ENCODE measurements at places on chromosomes 5 and 9. TPM values are rescaled to one million over a fixed set of nuclear protein-coding genes. Genes with fewer than 3 reads are reported as not detected.

DNA sequence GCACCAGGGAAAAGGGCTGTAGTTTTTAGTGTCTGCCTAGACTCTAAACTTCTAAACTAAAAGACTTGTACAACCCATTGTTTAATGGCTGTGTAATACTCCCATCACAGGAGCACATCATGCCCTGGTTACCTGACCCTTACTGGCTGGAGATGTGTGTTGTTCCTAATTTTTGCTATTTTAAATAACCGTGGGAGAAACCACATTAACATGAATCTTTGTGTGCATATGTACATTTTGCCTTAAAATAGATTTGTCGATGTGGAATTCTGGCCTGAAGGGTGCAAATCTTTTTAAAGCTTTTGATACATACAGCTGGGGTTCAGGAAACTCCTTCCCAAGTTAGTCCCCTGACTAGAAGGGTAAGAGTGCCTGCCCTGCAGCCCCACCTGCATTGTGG is 39.7 kb downstream of the PHF2 start:
- DNase-seq, result no peak

The FBP2 gene
- not detected for total RNA-seq

GRCh38 chr5:134001938-134002731 is 2.6 kb downstream of the VDAC1 start:
- DNase-seq, result no peak

DNA sequence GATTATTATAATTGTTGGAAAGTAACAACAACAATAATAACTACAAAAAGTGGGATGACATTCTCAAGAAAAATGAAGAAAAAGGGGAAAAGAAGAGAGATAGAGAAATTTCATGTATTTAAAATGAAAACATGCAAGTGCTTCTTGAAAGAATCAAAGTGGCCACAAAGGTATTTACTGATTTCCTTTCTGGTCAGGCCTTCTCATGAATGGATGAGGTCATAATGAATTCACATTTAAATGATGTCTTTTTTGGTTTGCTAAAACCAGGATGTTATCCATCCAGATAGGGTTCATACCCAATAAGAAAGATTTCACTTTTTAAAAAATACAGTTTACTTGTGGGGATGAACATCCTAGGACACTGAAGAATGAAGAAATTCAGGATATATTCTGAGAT is 446.4 kb upstream of the PTGER4 start:
- DNase-seq, result no peak

- no peak for DNase-seq
Measured at GRCh38 chr9:76592091-76592973, 133.3 kb downstream of the GCNT1 start.

The COL23A1 gene
- total RNA-seq, result not detected

DNA sequence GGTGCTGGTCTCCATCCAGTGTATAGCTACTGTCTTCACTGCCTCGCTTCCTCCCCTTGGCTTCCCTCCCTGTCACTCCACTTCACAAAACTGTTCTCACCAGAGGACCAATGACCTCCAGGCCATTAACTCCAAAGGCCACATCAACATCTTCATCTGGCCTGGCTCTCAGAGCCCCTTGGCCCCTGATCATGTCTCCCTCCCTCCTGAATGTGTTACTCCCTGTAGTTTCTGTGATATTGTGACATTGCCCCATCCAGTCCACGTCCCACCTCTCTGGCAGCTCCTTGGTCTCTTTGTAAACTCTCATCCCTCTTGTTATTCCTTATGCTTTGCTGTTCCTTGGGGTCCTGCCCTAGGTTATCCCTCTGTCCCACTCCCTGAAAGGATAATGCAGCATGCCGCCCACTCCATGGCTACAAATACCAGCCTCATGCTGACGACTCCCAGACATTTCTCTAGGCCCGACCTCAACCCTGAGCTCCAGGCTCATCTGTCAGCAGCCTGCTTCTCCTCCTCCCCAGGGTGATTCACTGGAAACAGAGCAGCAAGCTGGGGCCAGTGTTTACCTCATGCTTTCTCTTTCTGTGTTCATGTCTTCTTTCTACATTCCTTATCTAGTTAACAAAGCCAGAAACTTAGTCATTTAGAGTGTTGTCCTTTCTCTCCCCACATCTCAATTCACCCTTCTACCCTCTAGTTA is 312.2 kb downstream of the SPOCK1 start:
- no peak for DNase-seq

The DMGDH gene
- 0.50 TPM for total RNA-seq

The SPATA9 gene
- not detected for total RNA-seq

The LRRC19 gene
- not detected for total RNA-seq

- no peak for DNase-seq
Measured at GRCh38 chr9:110949081-110949480, 89.2 kb downstream of the LPAR1 start.

The SLC22A4 gene
- 0.22 TPM for total RNA-seq

GRCh38 chr5:88515881-88516819 is 247.5 kb upstream of the TMEM161B start:
- DNase-seq, result no peak

The GABRA1 gene
- total RNA-seq, result not detected

The FYB1 gene
- 478 TPM for total RNA-seq

DNA sequence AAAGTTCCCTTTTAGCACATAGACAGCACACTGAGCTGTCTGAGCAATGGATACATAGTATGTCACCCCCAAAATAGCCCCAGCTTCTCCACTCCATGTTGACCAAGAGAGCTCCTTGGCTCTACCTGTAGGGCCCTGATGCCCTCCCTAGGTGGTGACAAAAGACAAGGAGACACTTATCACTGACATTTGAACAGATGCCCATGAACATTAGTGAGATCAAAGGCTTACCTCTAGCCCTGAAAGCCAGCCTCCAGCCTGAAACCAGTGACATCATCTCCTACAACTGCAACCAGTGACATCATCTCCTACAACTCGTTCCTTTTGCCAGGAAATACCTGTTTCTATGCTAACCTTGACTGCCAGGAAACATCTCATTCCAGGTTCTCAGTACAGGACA is 122.7 kb downstream of the FSTL4 start:
- no peak for DNase-seq

- DNase-seq, result no peak
Measured at GRCh38 chr5:178110-178509, 13.2 kb upstream of the LRRC14B start.

- DNase-seq, result no peak
Measured at GRCh38 chr9:114656301-114656700, 1.3 kb downstream of the TEX53 start.

The ARHGEF39 gene
- 0.08 TPM for total RNA-seq

The IZUMO3 gene
- total RNA-seq, result not detected

The ANAPC2 gene
- 149 TPM for total RNA-seq

DNA sequence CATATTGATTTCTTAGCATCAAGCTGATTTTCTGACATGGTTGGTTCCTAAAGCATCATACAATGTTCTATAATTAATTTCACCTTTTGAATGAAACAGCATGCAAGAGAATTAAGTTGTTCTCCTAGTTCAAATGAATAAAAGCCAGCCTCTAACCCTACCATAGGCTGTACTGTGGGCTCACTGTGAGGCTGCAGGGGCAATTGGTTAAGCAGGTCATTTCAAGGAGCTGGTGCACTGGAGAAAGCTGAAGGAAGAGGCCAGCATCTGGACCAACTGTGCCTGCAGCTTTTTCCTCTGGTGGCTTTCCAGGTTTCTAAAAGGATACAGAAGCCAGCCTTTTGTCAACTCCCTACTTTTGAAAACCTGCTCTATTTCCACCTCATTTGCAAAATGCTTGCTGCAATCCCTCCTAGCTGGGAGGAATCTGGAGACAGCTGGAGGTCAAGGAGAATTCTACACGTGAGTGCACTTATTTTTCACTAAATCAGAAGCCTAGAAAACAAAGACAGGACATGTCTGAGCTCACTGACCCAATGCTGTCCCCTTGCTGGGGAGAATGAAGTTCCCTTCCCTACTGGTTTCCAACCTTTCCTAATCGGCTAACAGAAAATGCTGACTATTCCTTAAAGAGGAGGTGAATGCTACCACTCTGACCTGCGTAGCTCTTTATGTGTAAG is 158.9 kb downstream of the APBA1 start:
- DNase-seq, result no peak

The SPATA31A3 gene
- total RNA-seq, result not detected

The KIF4B gene
- not detected for total RNA-seq

The GAS1 gene
- 0.59 TPM for total RNA-seq

The WNT8A gene
- total RNA-seq, result not detected

- no peak for DNase-seq
Measured at GRCh38 chr9:98657897-98658296, 50.8 kb downstream of the GABBR2 start.

DNA sequence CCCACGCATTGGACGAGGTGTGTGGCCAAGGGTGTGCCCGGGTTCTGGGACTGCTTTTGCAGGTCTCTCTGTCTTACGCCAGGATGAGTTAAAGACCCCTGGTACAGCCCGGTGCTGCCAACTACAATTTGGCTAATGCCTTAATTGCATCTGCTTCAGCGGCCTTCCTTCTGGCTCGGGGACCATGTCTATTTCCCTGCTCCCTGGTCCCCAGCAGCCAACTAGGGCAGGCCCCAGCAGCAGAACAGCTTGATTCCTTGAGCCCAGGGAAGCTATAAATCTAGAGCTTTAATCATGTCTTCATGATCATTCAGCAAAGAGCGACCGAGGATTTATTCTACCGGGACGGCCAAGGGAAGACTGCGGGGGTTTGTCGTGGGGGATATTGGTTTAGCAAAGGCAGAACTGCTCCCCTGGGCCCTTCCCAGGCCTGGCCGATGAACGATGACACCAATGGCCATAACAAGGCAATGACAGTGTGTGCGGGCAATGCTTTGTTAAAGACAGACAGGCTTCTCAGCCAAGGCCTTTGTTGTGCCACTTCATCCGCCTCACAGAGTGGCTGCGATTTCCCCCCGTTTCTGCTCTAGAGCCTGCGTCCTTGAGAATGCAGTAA is 51.4 kb downstream of the CFAP77 start:
- DNase-seq, result no peak

The SAPCD2 gene
- total RNA-seq, result 0.19 TPM

DNA sequence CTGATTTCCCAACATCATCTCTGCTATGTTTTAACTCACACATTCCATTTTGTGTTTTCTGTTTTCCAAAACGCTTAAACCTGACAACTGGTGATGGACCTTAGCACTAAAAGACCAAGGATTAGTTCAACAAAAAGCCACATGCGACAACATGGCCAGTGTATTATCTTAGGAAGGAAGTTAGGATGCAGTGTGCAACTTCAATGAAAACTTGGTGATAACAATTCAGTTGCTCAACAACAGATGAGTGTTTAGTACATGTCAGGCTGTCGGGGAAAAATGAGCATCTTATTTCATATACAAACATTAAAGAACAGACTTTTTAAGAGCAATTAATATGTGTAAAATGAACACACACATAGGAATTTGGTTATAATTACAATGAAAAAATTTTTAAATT is 780.0 kb downstream of the SEMA5A start:
- DNase-seq, result no peak

DNA sequence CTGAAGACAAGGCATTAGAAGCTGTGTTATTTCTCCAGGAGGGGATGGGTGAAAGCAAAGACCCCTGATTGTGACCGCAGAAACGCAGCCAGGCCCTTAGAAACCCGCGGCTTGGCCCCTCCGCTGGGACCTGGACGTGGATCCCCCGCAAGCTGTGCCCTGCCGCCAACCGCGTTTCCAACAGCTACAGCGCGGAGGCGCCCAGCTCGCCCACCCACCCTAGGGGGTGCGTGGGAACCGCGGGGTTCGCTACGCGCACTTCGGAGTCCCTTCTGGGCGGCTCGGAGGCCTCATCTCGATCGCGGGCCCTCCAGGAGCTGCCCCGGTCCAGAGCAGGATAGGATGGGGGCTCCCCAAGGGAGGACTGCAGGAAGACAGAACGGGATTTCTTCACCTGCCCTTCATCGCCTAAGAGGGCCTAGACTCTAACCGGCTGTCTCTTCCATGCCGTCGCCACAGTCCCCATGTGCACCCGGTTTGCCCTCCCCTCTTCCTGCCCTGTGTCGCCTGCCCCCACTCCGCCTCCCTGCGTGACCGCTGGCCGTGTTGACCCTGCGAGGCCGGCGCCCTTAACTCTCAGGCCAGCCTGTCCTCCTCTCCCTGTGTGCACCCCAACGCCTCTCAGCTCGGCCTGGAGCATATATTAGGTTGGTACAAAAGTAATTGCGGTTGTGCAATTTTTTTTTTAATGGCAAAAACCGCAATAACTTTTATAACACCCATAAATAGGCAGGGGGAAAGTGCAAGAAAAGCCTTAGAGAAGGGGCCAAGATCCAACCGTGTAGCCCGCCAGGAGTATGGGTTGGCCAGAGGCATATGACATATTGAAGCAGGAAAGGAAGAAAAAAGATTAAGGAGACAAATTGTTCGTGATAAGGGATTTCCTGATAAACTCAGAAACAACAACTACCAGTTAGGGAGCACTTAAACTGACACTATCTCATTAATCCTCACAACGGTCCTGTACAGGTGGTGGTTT is 68.1 kb upstream of the FREM1 start:
- no peak for DNase-seq

GRCh38 chr5:158838781-158839180 is 260.9 kb downstream of the EBF1 start:
- DNase-seq, result no peak

DNA sequence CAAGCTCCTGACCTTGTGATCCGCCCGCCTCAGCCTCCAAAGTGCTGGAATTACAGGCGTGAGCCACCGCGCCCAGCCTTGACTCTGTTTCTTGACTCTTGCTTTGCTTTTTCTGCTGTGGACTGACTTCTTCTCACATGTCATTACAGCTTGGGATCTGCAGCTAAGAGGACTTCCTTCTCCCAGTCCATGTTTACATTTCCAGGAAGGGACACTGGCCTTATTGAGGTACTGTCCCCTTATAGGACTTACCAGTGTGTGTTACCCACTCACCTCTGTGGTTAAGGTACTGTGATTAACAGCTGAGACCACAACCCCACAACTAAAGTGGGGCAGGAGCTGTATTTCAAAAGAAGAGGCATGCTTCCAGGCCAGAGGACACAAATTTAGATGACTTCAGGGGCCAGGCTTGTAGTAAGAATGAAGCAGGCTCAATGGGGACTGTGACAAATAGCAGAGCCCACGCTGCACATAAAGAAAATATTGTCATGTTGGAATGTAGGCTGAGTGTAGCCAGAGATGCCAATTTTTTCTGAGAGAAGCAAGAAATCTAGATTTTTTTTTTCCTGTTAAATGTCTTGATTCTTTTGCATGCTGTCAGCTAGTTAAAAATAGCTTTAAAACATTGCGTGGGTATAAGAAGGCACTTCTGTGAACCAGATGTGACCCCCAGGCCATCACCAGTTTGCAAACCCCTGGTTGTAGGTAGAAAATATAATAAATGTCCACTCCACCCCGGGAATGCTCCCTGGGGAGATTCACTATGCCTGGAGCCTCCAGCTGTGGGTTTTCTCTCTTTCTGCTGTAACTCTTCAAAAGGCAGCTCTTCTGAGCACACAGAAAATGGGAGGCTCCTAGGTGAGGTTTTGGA is 75.0 kb downstream of the PTPDC1 start:
- DNase-seq, result no peak

- no peak for DNase-seq
Measured at GRCh38 chr9:107465467-107466451, 23.8 kb downstream of the KLF4 start.

GRCh38 chr9:131198041-131198715 is 72.8 kb downstream of the NUP214 start:
- no peak for DNase-seq

The NREP gene
- 2.9 TPM for total RNA-seq

All from CD4-positive, alpha-beta T cell (primary cell).